Fibroblast of skin of scalp (primary cell): ENCODE measurements at places on chromosomes 5 and 9.

- DNase-seq, result peak; percentile 89
Measured at GRCh38 chr5:170306381-170306831, 8.8 kb upstream of the LCP2 start.

- DNase-seq, result no peak
Measured at GRCh38 chr5:41815663-41816229, 54.5 kb downstream of the OXCT1 start.

DNA sequence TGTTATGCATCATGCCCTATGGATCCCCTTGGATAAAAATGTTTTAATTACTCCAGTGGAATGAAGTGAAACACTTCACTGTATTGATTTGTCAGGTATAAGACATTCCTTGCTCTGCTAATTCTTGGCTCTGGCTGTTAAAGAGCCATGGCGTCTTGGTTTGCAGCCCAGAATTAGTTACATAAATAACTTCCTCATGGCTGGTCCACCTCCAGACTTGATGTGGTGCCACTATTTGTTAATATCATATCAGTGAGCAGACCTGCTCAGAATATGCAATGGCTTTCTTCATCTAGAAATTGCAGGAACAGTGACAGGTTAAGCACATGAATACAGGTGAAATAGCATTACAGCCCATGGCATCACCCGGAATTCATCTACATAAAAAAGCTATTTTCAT, 446.9 kb upstream of the GRIN3A start:
- no peak for DNase-seq

DNA sequence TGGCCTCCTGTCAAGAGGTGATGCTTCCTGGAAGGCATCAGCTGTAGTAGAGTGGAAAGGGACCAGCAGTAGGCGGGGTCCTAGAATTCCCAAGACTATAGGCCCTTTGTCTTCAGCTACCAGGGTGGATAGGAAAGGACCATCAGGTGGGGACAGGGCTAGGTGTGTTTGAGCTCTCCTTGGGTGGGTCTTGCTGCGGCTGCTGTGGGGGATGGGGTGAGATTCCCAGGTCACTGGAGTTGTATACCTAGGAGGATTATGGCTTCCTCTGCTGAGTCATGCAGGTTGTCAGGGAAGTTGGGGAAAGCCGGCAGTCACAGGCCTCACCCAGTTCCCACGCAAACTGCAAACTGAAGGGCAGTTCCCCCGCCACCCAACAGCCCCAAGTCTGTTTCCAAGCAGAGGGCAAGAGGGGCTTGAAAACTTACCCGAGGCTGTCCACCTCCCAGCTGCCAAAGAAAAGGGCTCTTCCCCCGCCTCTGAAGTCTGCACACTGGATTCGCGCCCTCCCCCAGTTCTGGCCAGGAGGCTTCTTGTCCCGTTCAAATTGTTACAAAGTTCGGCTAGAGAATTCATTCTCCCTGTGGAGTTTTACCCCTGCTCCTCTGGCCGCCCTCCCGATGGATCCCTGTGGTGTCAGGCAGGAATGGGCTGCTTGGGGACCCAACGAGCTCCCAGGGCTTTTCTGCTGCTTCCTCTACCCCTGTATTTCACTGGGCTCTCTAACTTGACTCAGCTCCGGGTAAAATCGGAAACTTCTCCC, 23.0 kb upstream of the ECM2 start:
- DNase-seq, result no peak

- DNase-seq, result peak; percentile 43
Measured at GRCh38 chr9:4226331-4227250, 73.3 kb downstream of the GLIS3 start.

GRCh38 chr5:155342956-155343355, 329.4 kb downstream of the KIF4B start:
- no peak for DNase-seq

- peak; percentile 15 for DNase-seq
Measured at GRCh38 chr5:13478831-13479465, 465.5 kb downstream of the DNAH5 start.

- peak; percentile 90 for DNase-seq
Measured at GRCh38 chr9:105054491-105054890, 126.5 kb upstream of the ABCA1 start.

DNA sequence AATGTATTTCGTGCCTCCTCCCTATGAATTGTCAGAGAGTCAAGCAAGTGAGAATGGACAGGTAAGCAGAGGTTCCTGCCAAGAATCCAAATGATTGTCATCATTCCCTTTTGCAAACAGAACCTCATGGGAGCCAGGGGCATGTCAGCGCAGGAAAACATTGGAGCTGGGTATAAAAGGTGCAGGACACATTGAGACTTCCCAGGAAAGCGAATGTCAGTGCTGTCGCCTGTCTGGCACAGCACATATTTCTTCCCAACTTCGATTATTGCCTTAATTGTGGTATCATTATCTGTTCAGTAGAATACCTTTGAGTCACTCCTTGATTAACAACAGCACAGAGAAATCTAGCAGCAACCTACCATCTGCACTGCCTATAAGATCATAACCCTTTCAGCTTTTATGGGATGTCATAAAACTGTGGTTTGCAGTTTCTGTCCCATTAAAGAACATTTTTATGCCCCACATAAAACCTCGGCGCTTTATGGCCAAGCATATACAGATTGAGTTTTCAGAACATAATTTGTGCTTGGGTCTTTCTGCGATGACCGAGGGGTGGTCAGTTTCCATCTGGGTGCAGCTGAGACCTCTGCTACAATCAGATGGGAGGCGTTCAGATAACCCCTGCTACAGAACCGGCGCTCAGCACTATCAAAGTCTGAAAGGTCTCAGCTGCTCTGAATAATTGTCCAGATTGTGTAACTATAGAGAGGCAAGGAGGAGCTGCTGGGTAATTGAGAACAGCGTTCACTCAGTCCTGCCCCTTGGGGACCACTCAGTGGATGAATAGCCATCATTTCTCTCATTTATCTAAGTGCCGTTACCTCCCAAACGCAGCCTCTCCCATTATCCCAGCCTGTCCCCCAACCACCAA, 30.9 kb upstream of the WWC1 start:
- DNase-seq, result no peak

DNA sequence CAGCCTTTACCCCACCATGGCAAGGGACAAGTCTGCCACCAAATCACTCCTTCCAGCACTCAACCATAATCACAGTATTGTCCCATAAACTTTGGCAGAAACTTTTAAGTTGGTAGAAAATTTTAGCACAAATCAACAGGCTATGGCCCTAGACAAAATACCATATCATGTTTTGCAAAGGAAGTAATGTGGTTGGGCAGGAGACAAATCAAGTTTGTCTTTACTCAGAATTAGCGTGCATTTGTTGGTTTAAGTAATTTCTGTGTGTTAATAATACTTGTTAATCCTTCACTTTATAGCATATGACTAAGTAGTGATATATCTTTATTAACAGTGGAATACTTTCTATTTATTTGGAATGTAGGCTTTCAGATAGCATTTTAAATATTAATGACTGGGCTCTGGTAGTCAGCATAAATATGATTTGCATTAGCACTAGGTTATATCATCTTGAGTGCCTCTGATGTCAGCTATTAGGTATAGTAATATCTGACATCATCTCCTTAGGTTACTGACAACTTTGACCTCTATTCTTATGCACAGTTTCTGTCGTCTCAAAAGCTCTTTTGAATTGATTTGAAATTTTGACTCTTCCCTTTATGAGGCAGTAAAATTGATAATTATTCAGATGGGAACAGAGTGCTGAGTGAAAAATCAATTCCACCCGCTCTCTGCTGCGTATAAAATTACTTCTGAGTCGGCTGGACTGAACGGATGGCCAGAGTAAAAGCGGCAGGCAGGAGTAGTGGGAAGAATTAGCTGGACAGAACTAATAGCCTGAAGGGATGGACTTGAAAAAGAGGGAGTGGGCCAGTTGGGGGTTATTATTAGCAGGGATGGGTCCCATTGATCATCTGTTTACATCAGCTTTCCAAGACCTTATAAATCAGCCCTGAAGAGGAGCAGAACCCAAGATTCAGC, 40.1 kb upstream of the TLX3 start:
- DNase-seq, result no peak

DNA sequence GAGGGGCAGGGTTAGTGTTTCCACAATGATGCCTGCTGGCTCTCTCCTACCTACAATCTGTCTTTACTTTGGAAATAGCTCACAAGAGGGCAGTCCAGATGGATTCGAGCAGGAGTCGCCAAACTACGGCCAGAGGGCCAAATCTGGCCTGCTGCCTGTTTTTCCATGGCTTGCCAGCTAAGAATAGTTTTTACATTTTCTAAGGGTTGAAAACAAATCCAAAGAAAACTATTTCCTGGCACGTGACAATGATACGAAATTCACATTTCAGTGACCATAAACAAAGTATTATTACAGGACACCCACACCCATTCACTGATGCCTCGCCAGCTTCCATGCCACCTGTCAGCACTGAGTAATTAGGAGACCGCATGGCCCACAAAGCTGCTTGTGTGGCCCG, 162.9 kb upstream of the WWC1 start:
- no peak for DNase-seq

- DNase-seq, result peak; percentile 68
Measured at GRCh38 chr5:176658007-176658599, 10.8 kb downstream of the TSPAN17 start.

- DNase-seq, result peak; percentile 78
Measured at GRCh38 chr9:82271106-82271561, 282.6 kb downstream of the SPATA31D1 start.

DNA sequence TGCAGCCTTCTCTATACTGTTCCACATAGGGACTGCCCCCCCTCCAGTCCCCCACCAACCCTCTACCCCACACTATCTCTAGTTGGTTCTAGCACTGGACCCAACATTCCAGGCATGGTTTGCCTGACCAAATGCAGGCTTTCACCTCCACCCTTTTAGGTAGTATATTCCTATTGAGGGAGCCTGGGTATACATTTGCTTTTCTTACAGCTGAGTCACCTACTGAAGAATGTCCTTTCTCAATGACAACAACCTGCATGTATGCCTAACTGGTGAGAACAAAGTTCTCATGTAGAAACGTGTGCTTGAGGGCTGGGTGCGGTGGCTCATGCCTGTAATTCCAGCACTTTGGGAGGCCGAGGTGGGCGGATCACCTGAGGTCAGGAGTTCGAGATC, 8.2 kb downstream of the TNIP1 start:
- peak; percentile 79 for DNase-seq

DNA sequence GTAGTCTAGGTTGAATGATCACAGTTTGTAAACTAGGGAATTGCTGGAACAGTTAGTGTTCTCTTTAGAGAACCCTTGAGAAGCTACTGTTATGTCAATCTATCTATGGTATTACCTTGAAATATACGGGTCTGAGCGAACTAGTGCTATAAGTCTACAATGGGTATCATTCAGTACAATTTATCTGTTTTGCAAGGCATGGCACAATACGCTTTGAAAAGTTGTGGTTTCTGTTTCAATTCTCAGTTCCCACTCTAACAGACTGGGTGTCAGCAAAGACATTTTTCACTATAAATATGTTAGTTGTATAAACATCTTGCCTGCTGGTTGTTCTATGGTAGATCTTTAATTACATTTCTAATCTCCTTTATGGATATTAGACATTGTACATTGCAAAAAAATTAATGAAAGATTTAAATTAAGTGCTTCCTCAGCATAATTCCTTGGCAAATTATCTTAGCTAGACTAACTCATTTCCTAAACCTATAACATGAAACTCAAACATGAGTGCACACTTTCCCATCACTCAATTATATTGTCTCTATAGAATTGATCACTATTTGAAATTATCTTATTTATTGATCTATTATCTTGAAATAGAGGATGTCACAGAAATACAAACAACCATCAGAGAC, 24.9 kb upstream of the SLCO6A1 start:
- no peak for DNase-seq
